ENCODE measurements at places on chromosomes 12 and 14. TPM values are rescaled to one million over a fixed set of nuclear protein-coding genes. Genes with fewer than 3 reads are reported as not detected.

Gene COQ5
- total RNA-seq = 34.9 TPM

Gene KLRC1
- total RNA-seq = 0.47 TPM

Gene SYNDIG1L
- total RNA-seq = 0.06 TPM

Gene TMED10
- 413 TPM for total RNA-seq

Gene MYO1A
- total RNA-seq = 0.53 TPM

DNA sequence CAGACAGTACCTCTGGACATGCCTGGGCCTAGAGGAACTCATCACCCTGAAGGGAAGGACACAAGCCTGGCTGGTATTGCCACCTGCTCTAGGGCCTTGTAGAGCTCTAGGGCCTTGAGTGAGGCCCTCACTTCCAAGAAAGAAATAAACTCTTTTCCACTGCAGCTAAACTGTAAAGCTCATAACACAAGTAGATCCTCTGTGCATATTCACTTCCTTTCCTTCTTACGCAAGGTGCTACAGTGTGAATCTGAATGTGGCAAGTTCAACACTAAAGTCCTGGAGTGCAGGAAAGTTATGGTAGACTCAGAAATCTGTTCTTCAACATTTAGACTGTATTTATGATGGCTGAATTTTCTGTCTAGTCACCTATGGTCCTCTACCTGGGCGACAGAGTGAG is 14.5 kb downstream of the RNASE3 start:
- H3K27me3 ChIP-seq = no peaks in the 10 kb centered on the region
- no peak overlapping the region for H3K27ac ChIP-seq
- H3K4me3 ChIP-seq = no peak overlapping the region
- DNase-seq = no peak
- H3K4me1 ChIP-seq = no peaks in the 10 kb centered on the region
- H3K36me3 ChIP-seq = no peaks in the 10 kb centered on the region

DNA sequence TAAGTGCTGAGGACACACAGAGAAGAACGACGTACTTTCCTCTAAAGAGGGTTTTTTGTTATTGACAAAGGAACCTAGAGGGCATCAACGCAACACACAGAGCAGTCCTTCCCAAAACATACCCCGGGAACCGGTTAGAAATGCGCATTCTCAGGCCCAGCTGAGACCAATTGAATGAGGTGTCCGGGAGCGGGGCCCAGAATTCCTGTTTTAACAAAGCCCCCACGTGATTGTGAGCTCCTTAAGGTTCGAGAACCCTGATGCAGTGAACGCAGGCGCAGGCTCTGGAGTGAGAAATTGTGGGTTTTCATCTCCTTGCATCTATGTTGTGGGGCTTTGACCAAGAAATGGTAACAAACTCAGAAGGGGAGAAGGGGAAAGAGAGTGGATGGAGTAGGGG is 51.0 kb upstream of the TBX3 start:
- H3K4me1 ChIP-seq = peaks cover 25% of the 10 kb centered on the region
- no peak overlapping the region for H3K4me3 ChIP-seq
- peak overlapping the region; percentile 96 for H3K27ac ChIP-seq
- DNase-seq = no peak
- no peaks in the 10 kb centered on the region for H3K36me3 ChIP-seq

GRCh38 chr12:111314953-111315539 is 53.8 kb downstream of the PHETA1 start:
- no peaks in the 10 kb centered on the region for H3K4me1 ChIP-seq
- no peak overlapping the region for H3K4me3 ChIP-seq
- peak; percentile 46 for DNase-seq
- H3K27me3 ChIP-seq = peaks cover 13% of the 10 kb centered on the region

GRCh38 chr14:59438195-59438647 is 27.0 kb downstream of the GPR135 start:
- no peaks in the 10 kb centered on the region for H3K27me3 ChIP-seq
- H3K36me3 ChIP-seq = no peaks in the 10 kb centered on the region
- H3K4me1 ChIP-seq = no peaks in the 10 kb centered on the region
- H3K27ac ChIP-seq = no peak overlapping the region
- no peak overlapping the region for H3K4me3 ChIP-seq

DNA sequence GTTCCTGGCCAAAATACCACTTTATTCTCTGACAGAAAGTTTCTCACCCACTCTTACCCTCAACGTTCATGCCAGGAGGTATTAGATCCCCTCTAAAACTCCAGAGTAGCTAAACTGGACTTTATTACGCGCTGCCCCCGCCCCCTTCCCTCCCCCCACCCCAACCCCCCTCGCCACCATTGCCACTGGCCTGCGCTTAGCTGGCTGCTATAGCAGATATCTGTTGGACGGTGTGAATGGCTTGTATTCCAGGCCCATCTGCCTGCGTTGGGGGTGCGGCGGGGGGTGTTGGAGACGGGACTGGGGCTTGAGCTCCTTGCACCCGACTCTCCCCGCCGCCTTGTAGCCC is 564 bp upstream of the THTPA start:
- peak overlapping the region; percentile 97 for H3K4me3 ChIP-seq
- H3K4me1 ChIP-seq = peaks cover 14% of the 10 kb centered on the region
- no peaks in the 10 kb centered on the region for H3K36me3 ChIP-seq
- H3K27me3 ChIP-seq = no peaks in the 10 kb centered on the region
- peak overlapping the region; percentile 95 for H3K27ac ChIP-seq
- no peak for DNase-seq

DNA sequence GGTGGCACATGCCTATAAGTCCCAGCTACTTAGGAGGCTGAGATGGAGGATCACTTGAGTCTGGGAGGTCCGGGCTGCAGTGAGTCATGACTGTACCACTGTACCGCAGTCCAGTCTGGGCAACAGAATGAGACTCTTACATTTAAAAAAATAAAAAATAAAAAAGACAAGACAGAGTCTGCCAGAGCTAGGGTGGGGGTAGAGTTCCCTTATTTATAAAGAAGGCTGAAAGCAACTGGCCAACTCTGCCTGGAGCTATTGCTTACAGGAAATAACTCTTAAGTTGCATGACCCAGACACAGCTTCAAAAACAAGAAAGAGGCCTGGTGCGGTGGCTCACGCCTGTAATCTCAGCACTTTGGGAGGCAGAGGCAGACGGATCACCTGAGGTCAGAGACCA is 31.5 kb downstream of the NUMB start:
- no peaks in the 10 kb centered on the region for H3K27me3 ChIP-seq
- no peak for DNase-seq
- no peak overlapping the region for H3K27ac ChIP-seq
- no peaks in the 10 kb centered on the region for H3K4me1 ChIP-seq
- H3K36me3 ChIP-seq = no peaks in the 10 kb centered on the region

DNA sequence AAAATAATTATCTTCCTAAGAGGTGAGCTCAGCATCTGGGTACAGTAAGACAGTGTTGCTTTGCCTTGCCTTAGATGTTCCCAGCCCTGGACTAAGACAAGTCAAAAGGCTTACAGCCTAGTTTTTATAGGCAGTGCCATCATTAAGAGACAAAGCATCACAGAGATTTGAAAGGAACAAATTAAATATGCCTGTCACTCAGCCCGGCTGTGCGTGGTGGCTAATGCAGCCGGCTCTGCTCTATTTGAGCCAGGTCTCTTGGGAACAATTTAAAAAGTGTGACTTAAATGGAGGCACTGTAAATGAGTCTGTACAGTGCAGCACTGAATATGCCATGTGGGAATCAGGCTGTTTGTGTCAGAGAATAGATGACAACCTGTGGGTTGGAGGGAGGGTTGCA is 1687.4 kb upstream of the FLRT2 start:
- H3K27me3 ChIP-seq = no peaks in the 10 kb centered on the region
- H3K36me3 ChIP-seq = no peaks in the 10 kb centered on the region
- H3K4me3 ChIP-seq = no peak overlapping the region

- no peak for DNase-seq
- peaks cover 71% of the 10 kb centered on the region for H3K36me3 ChIP-seq
- no peak overlapping the region for H3K27ac ChIP-seq
- H3K4me3 ChIP-seq = no peak overlapping the region
- no peaks in the 10 kb centered on the region for H3K4me1 ChIP-seq
- no peaks in the 10 kb centered on the region for H3K27me3 ChIP-seq
These were observed 4.8 kb upstream of the ING4 start for GRCh38 chr12:6667559-6668210.

- H3K27ac ChIP-seq = no peak overlapping the region
- peak overlapping the region; percentile 89 for H3K4me3 ChIP-seq
- DNase-seq = no peak
- no peaks in the 10 kb centered on the region for H3K27me3 ChIP-seq
- peaks cover 46% of the 10 kb centered on the region for H3K4me1 ChIP-seq
These were observed 1.3 kb downstream of the BCL2L2 start for GRCh38 chr14:23307687-23308644.

DNA sequence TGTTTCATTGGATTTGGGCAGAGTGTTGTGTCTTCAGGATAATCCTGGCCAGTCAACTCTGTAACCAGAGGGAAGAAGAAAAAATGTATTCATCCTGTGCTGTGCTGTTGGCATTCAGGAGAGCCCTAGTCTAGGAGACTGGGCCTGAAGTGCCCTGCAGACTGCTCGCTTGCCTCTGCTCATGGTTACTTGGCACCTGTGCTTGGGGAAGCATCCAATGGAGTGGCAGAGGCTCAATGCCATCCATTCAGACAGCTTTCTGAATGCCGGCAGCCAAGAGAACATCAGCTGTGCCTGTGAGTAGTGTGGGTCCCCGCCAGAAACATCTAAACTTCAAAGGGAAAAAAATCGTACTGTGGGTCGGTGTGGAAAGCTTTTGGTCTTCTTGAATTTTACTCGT is 124.2 kb downstream of the SRGAP1 start:
- H3K4me3 ChIP-seq = no peak overlapping the region
- H3K4me1 ChIP-seq = peaks cover 32% of the 10 kb centered on the region
- H3K27me3 ChIP-seq = no peaks in the 10 kb centered on the region
- H3K36me3 ChIP-seq = no peaks in the 10 kb centered on the region
- DNase-seq = no peak

GRCh38 chr12:77362509-77363210 is 297.3 kb upstream of the E2F7 start:
- H3K36me3 ChIP-seq = no peaks in the 10 kb centered on the region
- no peak overlapping the region for H3K4me3 ChIP-seq
- no peaks in the 10 kb centered on the region for H3K27me3 ChIP-seq
- H3K27ac ChIP-seq = no peak overlapping the region

- no peak for DNase-seq
- H3K4me3 ChIP-seq = no peak overlapping the region
- H3K27ac ChIP-seq = peak overlapping the region; percentile 20
- H3K4me1 ChIP-seq = peaks cover 31% of the 10 kb centered on the region
- no peaks in the 10 kb centered on the region for H3K27me3 ChIP-seq
These were observed 385.9 kb downstream of the EGLN3 start for GRCh38 chr14:33564774-33565630.

Measured in adrenal gland (tissue), 19 donors.